LHCN-M2 (cell line): ENCODE measurements at places on chromosomes 2 and 18. TPM values are rescaled to one million over a fixed set of nuclear protein-coding genes. Genes with fewer than 3 reads are reported as not detected.

DNA sequence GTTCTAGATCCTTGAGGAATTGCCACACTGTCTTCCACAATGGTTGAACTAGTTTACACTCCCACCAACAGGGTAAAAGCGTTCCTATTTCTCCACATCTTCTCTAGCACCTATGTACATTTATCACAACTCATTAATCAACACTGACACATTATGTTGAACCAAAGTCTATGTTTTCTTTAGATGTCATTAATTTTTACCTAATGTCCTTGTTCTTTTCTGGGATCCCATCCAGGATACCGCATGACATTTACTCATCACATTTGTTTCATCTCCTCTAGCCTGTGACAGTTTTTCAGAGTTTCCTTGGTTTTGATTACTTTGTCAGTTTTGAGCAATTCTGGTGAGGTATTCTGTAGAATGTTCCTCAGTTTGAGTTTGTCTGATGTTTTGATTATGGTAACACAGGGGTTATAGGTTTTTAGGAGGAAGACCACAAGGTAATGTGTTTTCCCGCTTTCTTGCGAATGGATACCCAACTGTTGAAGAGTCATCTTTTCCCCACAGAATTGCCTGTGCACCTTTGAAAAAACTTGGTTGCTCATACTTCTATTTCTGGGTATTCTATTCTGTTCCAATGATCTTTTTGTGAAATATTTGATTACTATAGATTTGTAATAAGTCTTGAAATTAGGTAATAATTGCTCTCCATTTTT, 3.0 kb upstream of the UGT1A9 start:
- DNase-seq: no peak

Gene CERKL
- total RNA-seq: 0.17 TPM in 1 of 2 replicates, not detected in the other

GRCh38 chr2:175253871-175254270, 72.4 kb upstream of the ATP5MC3 start:
- no peak for DNase-seq

DNA sequence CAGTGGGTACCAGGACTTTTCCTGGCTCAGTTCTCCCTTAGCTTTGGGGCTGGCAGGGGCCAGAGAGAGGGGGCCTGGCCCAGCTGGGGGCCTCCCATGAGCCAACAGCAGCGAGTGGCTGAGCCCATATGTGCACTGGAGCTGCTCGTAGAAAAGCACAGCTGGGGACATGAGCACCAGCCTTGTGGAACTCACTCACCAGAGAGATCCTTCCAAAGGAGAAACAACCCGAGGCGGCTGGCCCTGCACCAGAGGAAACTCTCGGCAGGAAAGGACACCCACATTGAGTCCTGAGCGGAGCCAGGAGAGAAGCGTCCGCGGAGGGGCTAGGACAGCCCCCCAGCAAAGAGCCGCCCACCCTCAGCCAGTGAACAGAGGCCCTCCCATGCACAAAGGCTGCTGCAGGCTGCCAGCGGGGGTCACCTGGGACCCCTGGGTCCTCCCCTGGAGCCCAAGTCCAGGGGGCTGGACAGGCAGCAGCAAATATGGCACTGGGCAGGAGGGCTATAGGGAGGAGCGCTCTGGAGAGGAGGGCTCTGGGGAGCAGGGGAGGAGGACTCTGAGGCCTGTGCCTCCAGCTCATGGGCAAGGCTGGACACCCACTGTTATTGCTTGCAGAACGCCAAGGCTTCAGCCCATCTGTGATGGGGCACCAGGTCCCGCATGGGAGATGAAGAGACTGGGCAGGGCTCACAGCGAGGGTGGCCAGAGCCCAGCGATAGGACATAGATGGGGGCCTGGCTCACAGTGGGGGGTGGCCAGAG, 42.1 kb upstream of the SNED1 start:
- DNase-seq: no peak

DNA sequence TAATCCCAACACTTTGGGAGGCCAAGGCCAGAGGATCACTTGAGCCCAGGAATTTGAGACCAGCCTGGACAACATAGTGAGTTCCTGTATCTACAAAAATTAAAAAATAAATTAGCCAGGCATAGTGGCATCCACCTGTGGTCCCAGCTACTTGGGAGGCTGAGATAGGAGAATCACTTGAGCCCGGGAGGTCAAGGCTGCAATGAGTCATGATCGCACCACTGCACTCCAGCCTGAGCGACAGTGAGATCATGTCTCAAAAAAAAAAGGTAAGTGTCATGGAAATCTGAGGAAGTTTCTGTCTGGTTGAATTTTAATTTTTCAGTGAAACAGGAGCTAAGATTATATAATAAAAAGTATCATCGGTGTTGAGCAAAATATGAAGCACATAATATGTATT, 2.5 kb upstream of the C2orf15 start:
- DNase-seq: no peak

Gene SF3B1
- 208 and 277 TPM in 2 replicates for total RNA-seq

DNA sequence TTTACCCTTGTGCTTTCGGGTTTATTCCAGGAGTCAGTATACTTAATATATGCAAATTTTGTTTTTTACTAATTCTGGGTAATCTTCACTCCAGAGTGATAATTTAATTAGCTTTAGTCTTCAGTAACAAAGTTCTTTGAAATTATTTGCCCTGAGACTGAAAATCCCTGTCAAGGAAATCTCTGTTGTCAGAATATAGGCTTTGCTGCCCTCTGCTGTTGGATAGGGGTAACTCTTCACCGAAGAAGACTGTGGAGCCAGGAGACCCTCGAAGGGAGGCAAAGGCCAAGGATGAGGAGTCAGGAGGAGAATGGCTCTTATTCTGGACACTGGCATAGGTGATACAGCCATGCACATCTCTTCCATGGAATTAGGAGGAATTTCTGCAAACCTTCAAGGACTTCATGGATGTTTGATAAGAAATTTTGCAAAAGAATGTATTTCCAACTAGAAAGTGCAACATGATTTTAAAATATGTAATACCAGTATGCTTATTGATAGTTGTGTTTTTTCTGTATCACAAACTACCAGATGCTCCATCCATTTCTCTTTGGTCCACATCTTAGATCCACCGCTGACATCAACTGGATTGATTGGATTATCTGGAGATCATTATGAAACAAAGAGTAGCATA, 182.3 kb downstream of the RDH14 start:
- peak; percentile 46 for DNase-seq

DNA sequence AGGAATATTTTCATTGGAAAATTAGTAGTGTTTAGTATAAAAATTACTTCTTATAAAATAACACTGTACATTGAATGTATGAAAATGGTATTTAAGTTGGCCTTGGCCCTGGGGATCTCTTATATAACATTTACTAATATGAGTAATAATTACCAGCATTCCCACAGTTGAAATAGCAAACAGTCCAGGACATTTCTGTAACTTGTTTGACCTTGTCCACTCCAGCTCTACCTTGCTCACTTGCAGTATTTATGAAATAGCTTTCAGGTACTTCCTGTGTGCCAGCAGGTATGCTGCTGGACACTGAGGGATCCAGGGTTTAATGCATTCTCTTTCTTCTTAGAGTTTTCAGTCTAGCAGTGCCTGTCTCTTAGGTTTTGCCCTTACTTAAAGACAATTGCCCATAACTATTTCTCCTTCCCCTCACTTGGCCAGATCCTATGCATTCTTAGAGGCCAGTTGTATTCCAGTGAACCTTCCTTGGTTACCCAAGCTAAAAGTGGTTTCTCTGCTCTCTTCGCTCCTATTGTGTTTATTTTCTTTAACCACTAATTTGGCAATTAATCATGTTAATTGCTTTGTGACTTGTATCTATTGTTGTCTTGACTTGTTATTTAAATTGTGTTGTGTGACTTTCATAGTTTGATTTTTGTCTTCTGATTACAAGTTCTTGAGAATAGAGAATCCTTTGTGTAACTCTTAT, 25.9 kb downstream of the BABAM2 start:
- no peak for DNase-seq

Gene PNPT1
- 30.9 and 31.5 TPM in 2 replicates for total RNA-seq

GRCh38 chr18:3667255-3668137, 217.5 kb downstream of the TGIF1 start:
- no peak for DNase-seq

- no peak for DNase-seq
Observed at GRCh38 chr2:138474100-138474825, 27.3 kb upstream of the SPOPL start.

GRCh38 chr2:204177977-204178522, 241.5 kb downstream of the ICOS start:
- peak; percentile 21 for DNase-seq
